ENCODE measurements at places on chromosomes 5 and 9.

GRCh38 chr9:37339923-37340322 is 82.6 kb upstream of the GRHPR start:
- no peak for DNase-seq

DNA sequence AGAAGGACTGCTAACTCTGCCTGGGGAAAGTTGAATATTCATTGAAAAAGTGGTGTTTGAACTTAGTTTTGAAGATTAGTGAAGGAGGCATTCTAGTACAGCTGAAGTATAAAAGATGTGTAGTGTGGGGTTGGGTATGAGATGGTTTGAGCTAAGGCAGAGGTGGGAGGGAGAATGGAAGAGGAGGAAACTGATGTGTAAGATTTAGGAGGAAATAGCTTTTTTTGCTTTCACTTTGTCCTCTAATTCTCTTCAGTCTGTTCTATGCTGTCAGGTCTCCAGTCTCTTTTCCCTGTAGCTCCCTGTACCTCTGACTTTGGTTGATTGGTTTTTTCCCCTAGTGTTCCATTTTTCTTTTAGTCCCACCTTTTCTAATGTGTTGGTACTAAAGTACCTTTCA is 9.0 kb downstream of the CREBRF start:
- no peak for DNase-seq

DNA sequence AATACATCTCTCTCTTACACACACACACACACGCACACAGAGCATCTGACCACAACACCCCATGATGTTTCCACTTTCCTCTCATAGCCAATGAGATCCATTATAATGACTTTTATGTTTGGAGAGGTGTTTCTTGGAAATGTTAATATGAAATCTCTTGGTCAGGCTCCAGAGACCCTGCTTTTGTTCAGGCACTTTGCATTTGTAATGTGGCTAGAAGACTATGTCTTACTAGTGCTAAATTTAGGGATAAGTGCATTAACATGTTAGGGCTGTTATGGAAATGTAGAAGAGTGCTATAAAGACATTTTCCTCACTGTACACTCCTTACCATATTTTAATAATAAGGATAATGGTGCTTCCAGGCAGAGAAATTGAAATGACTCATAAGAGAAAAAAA is 3.8 kb downstream of the CDH9 start:
- DNase-seq: no peak

GRCh38 chr5:4868140-4868735 is 271.9 kb upstream of the ADAMTS16 start:
- no peak for DNase-seq

- no peak for DNase-seq
Observed at GRCh38 chr5:168961681-168962080, 339.3 kb downstream of the SLIT3 start.

- DNase-seq: no peak
Observed at GRCh38 chr9:95193480-95193879, 124.0 kb downstream of the FANCC start.
